ENCODE measurements at places on chromosomes 4 and X.

DNA sequence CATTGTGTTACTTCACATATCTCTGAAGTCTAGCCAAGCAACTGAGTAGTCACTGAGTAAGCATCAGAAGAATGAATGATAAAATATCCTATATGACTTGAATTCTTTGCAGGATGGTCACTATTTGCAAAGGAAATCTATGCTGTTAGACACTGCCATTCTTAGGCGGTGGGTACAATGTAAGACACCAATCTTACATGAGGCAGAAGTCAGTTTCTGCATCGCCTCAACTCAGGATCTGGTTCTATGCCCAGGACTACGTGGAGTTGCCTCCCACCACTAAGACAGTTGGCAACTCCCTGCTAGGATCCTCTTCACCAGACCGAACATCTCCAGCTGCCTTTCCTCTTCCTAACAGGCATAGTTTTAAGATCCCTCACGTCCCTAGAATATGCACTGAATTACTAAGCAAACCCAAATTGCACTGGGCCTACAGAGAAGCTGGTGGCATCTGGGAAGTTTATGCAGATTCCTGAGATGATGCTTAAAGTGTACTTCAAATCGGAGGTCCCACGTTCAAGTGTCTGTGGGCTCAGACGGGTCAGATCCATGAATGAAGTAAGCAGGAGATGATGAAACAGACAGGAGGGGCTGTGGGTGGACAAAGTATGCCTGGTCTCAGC lies 45.6 kb downstream of the SEL1L3 start:
- no peak for DNase-seq

- no peak for DNase-seq
Observed at GRCh38 chr4:93983140-93983539, 154.6 kb downstream of the ATOH1 start.

- no peak for DNase-seq
Observed at GRCh38 chrX:70411475-70411874, 11.6 kb upstream of the GDPD2 start.

DNA sequence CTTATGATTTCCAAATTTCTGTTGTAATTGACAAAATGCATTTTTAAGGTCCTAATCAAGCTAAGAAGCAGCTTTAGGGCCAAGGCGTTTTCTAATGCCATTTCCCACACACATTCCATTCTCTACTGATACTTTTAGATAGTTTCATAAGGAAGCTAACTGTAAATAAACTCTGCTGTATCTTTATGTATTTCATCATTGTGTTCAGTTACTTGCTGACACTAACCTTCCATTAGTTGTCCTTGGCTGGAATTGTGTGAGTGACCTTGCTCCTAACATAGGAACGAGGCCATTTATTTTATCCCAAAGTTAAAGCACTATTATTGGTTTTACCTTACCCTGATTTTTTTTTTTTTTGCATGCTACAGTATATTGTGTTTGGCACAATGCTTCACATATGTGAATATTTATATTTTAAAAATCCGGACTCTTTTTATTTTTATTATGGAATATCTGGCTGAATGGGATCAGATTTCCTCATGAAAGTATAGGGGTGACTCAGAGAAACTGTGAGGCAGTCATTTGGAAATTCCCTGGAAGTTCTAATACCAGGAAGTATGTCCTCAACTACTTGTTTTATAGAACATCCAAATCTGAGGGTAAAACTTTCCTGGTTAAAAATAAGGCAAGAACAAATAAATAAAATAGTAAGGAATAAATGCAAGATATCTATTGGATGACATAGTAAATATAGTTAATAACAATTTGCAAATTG lies 62.7 kb upstream of the SORBS2 start:
- no peak for DNase-seq

DNA sequence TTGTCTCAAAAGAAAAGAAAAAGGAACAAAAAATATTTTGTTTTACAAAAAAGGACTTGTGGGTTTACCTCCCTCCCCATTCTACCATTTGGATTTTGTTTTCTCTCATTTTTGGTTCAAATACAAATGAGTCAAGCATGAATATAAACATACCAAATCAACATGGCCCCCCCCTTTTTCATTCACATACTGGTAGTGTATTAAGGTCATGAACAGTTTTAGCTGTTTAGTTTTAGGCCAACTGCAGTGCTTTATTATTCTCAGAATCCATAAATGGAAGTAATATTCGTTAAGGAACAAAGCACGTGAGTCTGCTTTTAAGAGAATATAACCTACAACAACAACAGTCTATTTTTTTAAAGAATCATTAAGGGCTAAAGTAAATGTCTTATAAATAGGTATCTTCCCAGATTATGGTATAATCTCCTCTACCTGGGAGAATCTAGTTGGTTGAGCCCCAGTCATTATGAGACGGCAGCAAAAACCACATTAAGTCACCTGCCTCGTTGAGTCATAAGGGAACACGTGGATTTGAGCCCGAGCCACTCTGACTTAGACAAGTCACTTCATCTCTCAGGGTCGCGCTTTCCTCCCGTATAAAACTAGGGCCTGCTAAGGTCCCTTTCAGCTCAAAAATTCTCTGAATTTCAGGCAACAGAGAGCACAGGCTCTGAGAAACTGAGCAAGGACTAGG lies 26.7 kb downstream of the BCLAF3 start:
- DNase-seq, result no peak

GRCh38 chr4:9925750-9926439 lies 95.4 kb downstream of the SLC2A9 start:
- DNase-seq, result no peak

DNA sequence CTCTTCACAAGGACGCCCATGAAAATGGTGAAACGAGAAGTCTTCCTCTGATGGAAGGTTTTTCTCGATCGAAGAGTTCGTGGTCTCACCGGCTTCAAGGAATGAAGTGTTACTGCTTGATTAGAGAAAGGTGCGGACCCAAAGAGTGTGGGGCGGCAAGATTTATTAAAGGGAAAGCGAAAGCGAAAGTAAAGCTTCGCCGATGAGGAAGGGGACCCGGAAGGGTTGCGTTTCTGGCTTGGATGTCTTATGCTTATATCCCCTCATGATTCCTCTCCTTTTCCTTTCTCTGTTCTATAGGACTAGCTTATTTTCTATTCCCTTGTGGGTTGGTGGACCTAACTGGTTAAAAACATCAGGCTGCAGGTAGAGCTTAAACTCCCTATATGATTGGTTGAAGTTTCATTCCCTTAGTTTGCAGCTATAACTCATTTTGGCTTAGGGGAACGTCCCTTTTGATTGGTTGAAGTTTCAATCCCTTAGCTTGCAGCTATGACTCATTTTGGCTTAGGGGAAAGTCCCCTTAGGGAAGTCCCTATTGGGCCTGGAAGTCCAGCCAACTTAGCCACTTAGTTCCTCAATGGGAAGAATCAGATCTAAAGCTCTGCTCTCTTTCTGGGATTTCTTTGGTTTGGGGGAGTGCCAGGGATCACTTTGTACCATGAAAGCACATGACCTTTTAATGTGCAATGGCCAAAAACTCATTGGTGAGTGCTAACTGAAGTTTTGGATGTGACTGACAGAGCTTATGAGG lies 1025.0 kb upstream of the PCDH10 start:
- no peak for DNase-seq

DNA sequence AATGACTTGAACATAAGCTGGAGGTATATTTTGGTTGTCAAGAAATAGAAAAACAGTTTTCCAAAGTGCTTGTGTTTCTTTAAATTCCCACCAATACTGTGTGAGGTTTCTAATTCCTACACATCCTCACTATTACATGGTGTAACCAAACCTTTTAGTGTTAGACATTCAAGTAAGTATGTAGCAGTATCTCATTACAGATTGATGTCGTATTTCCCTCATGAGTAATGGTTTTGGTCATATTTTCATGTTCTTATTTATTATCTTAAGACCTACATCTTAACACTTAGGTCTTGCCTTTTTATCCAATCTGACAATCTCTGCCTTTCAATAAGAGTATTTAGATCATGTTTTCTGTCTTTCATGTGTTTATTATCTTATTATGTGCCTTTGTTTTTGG lies 253.7 kb upstream of the ANXA10 start:
- no peak for DNase-seq

DNA sequence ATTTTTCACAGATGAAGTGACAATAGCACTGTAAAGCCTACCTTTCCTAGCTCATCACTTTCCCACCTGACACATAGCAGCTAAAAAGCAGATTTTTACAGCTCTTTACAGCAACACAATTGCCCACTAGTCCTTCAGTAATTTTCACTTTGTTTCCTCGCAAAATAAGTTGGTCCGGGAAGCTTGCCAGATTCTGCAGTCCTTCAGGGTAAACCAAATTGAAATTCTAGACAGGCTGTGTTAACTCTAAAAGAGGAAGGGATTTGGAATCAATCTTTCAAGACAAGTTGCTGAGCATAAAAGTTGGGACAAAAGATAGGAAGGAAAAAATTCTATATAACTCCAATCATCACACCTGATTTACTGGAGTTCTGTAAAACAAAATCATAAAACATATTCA lies 8.7 kb downstream of the C1QTNF7 start:
- DNase-seq, result no peak
